ENCODE measurements at places on chromosomes 13 and 19. TPM values are rescaled to one million over a fixed set of nuclear protein-coding genes. Genes with fewer than 3 reads are reported as not detected.

CGB7 gene
- not detected for total RNA-seq

SMIM44 gene
- total RNA-seq, result not detected

ANGPTL8 gene
- total RNA-seq, result not detected

BBC3 gene
- total RNA-seq, result 4.4 TPM

RNF113B gene
- total RNA-seq, result not detected

ZNF132 gene
- total RNA-seq, result 5.4 TPM

SYT3 gene
- not detected for total RNA-seq

GSK3A gene
- total RNA-seq, result 39.6 TPM

PNMA8C gene
- 0.16 TPM for total RNA-seq

LILRB5 gene
- total RNA-seq, result 4.4 TPM

GRCh38 chr13:40217675-40218074 is 448.8 kb downstream of the FOXO1 start:
- no peak for DNase-seq

GRCh38 chr13:44815623-44816022 is 173.6 kb downstream of the NUFIP1 start:
- no peak for DNase-seq

DNA sequence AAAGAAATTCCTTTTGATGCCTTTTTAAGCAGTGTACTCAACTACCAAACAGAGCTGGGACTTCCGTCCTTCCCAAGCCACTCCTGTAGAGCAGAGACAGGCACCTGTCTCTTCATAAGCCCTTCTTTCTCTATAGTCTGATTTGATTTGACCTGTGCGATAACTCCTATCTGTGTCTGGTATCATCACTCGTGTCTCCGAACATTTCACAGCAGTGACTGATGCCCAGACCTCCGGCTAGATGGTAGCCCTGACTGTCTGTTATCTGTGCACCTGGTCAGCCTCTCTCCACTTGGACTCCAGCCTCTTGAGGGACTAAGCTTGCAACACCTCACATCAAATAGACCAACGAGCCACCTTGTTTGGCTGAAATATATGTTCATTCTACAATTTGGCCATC is 316.2 kb upstream of the ZNF507 start:
- DNase-seq, result no peak

GRCh38 chr19:48480183-48480557 is 11.0 kb downstream of the CYTH2 start:
- DNase-seq, result peak; percentile 80

GRCh38 chr19:51025401-51025800 is 1.0 kb downstream of the KLK11 start:
- DNase-seq, result no peak

GRCh38 chr19:5089283-5089682 is 120.4 kb downstream of the KDM4B start:
- DNase-seq, result no peak

- DNase-seq, result no peak
These were observed 75.6 kb upstream of the TM9SF2 start for GRCh38 chr13:99425485-99426341.

DNA sequence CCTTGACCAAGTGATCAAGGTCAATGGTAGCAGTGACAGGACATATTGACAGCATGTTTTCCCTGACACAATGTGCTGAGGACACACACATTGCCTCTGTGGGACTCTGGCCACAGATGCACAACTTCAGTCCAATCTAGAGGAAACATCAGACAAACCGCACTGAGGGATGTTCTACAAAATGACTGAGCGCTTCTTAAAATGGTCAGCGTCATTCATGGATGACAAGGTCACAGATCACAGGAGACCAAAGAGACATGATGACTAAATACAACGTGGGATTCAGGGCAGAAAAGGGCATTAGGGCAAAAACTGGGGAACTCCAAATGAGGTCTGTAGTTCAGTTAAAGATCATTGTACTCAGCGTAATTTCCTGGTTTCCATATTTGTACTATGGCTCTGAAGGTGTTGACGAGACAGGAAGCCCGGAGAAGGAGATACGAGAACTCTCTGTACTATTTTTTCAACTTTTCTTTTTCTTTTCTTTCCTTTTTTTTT is 20.6 kb downstream of the PBX4 start:
- no peak for DNase-seq

DNA sequence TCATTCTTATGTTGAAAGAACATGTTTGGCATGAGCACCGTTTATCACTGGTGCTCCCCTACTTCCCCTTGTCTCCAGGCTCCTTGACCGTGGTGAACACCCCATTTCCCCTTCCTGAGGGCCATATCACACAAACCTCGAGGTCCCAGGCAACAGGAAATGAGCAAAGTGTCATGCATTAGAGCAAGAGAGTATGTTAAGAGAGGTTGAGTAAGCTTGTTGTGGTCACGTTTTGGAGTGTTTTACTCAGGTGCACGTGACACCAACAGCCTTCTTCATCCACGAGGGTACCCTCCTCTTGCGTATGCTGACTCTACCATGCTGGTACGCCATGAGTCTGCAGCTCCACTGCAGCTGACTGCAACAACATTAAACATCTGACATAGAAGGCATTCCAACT is 482.2 kb upstream of the NBEA start:
- DNase-seq, result no peak

- no peak for DNase-seq
These were observed 27.7 kb upstream of the POU4F1 start for GRCh38 chr13:78631077-78631476.

DNA sequence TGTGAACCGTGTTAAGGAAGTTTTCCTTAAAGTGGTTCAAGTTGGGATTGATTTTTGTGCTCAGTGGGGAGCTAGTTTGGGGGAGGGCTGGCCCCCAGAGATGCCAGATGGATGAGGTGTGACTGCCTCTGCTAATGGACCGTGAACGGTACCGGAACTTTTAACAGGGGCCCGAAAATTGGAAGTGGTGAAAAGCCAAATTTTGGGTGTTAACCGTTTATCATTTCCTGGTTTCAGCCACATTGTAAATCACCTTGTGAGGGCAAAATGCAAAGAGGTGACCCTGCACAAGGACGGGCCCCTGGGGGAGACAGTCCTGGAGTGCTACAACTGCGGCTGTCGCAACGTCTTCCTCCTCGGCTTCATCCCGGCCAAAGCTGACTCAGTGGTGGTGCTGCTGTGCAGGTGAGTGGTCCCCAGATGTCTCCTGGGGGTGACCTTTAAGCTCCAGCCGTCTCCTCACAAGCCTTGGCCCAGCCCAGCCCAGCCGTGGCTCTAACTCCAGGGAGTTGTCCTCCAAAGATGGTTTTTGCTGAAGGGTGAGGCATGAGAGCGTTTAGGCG is 18.2 kb downstream of the UPF1 start:
- DNase-seq, result no peak

GRCh38 chr19:42255766-42256745 is 1.1 kb upstream of the ERF start:
- DNase-seq, result peak; percentile 78

GRCh38 chr19:28065026-28065425 is 1147.9 kb downstream of the UQCRFS1 start:
- no peak for DNase-seq

- no peak for DNase-seq
These were observed 60.2 kb downstream of the ZNF823 start for GRCh38 chr19:11678504-11678903.

GRCh38 chr19:19224852-19225494 is 13.2 kb downstream of the NCAN start:
- peak; percentile 88 for DNase-seq

- DNase-seq, result no peak
These were observed 6.5 kb downstream of the CCNA1 start for GRCh38 chr13:36438594-36439483.

GRCh38 chr19:35791814-35792279 is 16.5 kb downstream of the ARHGAP33 start:
- DNase-seq, result no peak

- no peak for DNase-seq
These were observed 1397.4 kb upstream of the SPRY2 start for GRCh38 chr13:81738364-81738763.

- DNase-seq, result no peak
These were observed 955.4 kb downstream of the EFNB2 start for GRCh38 chr13:105579821-105580710.

DNA sequence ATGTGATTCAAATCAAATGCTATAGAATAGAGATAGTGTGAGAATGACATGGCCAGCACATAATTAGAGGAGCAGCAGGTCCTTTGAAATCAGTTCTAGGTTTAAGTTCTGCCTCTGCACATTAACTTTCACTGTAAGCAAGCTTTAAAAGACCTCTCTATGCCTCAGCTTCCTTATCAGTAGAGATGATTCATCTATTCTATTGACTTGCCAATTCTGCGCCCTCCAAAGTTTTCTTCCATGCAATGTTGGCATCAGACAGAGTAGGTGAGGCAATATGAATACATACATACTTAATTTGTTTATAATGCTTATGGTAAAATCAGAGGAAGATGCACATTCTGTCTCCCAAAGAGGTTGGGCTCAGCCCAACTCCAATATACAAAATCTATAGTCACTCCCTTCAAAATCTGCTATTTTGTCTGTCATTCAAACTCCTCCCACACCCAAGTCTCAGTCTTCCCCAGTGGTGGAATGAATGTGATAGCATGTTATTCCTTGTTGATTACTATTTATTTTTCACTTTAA is 525.5 kb downstream of the RFC3 start:
- DNase-seq, result no peak

DNA sequence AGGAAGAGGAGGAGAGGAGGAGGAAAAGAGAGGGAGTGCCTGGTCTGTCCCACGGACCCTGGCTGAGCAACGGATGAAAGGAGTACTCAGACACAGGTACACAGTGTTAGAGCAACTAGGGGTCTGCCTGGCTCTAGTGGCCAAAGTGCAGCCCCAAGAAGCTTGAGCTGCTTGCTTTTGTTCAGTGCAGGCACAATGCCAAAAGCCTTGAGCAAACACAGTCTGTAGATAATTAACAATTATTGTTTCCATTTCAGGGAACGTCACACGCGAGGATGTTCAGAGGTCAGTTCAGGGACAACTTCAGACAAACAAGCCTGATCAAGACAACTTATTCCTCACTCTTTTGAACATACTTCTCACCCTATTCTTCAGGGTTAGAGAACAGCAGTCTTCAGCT is 32.2 kb upstream of the ZNF726 start:
- no peak for DNase-seq

DNA sequence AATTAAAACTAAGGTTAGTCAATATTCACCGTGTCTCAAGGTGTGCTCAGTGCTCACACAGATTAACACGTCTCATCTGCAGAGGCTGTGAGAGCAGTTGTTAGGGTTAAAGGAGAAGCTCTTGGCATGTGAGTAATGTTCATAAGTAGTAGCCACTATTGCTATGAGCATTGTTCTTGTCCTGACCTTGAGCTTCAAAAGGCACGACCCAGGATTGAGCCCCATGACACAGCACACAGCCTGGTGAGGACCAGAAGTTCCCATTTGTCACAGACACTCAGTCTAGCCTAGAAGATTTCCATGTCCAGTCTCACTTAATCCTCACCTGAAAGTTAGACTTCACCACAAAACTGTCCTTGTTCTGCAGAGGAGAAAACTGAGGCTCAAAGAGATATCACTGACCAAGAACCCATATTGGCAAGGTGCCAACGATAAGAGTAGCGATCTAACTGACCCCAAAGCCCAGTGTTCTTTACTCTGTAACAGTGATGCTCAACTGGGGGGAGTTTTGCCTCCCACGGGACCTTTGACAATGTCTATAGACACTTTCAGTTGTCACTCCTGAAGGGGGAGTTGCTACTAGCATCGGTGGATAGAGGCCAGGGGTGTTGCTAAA is 26.0 kb downstream of the FPR3 start:
- DNase-seq, result no peak

DNA sequence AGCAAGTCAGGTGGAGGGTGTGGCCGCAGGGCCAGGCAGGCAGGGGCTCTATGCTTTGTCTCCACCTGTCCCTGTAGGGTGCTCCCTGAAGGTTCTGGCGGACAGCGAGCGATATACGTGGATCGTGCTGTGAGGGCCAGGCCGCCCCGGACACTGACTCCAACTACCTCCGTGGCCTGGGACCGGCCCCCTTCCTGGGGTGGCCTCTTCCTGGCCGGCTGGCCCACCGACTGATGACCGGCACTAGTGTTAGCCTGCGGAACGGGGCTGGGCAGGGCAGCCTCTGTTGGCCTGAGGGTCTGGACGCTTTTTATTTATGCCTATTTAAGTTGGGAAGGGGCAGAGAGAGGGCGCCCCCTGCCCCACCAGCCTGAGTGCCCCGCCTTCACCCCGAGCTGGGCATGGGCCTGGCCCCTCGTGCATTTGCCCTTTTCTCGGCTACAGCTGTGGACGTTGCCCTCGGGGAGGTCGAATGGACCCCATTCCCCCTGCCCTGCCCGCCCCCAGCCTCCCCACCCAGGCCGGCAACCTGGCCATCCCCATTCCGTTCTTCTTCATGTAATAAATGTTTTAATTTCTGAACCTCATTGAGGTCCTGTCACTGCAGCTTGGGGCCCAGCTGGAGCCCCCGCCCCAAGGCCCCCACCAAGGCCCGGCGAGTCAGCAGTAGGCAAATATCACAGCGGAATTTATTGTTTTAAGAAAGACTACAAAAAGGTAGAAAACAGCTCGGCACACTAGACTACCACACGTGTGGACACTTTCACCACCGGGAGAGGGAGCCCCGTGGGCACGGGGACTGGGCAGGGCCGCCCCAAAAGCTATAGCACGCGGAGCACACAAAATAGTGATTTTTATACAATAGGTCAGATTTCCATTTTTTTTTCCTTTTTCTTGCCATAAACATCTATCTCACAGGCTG is 8.8 kb downstream of the DCAF15 start:
- no peak for DNase-seq

DNA sequence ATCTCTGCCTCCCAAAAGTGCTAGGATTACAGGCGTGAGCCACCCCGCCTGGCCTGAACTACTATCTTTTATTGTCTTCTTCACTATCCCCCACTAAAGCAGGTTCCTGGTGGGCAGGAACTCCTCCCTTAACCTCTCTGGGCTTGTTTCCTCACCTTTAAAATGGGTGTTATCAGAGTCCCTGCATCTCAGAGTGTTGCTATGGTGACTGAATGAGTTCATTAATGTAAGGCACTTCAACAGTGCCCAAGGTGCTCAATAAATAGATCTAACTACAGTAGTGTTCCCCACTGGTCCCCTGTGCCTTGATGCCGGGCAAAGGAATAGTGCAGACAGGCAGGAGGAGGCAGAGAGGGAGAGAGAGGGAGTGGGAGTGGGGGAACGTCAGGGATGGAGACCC is 20.5 kb downstream of the CCDC97 start:
- DNase-seq, result no peak

GRCh38 chr13:89490661-89491060 is 1819.5 kb downstream of the SLITRK5 start:
- DNase-seq, result no peak

- DNase-seq, result no peak
These were observed 7.7 kb upstream of the BRD4 start for GRCh38 chr19:15340086-15340485.

GRCh38 chr13:76019421-76020044 is 383.4 kb downstream of the LMO7 start:
- DNase-seq, result no peak

DNA sequence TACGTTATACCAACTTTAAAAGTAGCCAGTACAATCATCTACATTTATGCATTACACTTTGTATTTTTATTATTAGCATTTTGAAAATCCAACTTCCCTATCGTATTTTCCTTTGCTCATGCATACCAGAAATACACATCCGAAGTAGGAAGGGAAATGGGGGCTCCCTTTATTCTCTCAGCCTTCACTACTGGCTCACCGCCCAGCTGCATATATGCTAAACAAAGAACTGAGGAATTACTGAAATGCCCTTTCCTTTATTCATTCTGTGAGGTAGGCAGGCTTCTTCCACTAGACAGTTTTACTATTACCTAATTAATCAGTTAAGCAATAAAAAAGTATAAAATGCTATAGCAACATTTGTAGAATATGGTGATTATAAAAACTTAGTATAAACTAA is 291.6 kb downstream of the KLF12 start:
- no peak for DNase-seq

GRCh38 chr13:25652764-25653163 is 281.0 kb downstream of the ATP8A2 start:
- DNase-seq, result no peak

Measured in cardiac septum (tissue), 1 donor.